ENCODE measurements at places on chromosomes 7 and 10.

- DNase-seq = peak; percentile 18
These were observed 28.6 kb downstream of the ORC5 start for GRCh38 chr7:104179178-104179577.

DNA sequence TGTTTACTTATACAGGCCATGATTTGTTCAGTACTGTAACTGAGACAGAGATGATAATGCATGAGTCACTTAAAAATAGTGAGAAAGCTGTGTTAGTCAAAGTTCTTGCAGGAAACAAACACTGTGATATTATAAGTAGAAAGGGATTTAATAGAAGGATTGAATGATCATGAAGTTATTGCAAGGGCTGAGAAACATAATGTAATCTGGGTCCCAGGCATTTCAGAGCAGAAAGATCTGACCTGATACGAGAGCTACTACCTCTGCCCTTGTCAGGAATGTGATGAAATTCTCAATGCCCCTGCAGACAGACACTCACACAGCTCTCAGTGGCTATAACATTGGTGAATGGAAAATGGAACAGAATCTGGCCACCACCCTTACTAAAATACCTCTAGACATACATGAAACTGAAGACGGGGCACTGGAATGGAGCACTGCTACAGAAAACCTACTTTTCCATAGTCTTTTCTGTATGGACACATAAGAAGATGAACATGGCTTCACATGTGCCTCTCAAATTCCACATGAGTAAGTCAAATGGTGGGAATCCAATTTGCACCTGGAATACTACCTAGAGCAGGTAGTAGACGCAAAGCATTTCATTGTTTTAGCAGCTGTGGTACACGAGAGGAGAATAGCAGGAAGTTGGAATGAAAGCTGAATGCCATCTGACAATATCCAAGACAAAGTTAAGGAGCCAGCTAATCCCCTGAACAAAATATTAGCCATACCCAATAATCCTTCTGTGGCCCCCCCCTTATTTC lies 19.1 kb upstream of the VWDE start:
- no peak for DNase-seq

GRCh38 chr10:70135684-70136083 lies 3.1 kb upstream of the AIFM2 start:
- DNase-seq = no peak

GRCh38 chr7:10889266-10889898 lies 84.3 kb upstream of the PHF14 start:
- DNase-seq = peak; percentile 84

GRCh38 chr10:132543916-132544743 lies 6.5 kb downstream of the INPP5A start:
- DNase-seq = no peak

GRCh38 chr7:130963339-130963738 lies 229.3 kb upstream of the KLF14 start:
- no peak for DNase-seq

- DNase-seq = no peak
These were observed 181.3 kb upstream of the PHYHIPL start for GRCh38 chr10:58995058-58995596.

DNA sequence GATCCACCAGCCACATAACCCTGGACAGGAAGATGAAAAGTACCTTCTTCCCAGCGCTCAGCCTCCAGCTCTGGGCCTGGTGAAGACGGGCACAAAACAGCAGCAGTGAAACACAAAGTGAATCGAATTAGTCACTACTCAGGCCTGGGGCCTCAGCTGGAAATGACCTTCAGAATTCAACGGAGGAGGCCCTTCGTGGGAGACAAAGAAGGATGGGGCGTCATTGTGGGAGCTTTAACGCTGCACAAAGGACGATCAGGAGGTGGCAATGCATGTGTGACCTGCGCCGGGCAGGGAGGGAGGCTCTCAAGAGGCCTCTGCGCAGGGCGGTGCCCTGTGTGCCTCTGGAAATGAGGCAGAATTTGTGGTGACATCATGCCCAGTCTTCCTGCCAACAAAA lies 161.9 kb downstream of the DNAJB6 start:
- no peak for DNase-seq

All from common myeloid progenitor, CD34-positive (primary cell).